ENCODE measurements at places on chromosomes 3 and 15.

GRCh38 chr3:69197922-69198530 is 75.6 kb upstream of the LMOD3 start:
- peak; percentile 43 for DNase-seq

DNA sequence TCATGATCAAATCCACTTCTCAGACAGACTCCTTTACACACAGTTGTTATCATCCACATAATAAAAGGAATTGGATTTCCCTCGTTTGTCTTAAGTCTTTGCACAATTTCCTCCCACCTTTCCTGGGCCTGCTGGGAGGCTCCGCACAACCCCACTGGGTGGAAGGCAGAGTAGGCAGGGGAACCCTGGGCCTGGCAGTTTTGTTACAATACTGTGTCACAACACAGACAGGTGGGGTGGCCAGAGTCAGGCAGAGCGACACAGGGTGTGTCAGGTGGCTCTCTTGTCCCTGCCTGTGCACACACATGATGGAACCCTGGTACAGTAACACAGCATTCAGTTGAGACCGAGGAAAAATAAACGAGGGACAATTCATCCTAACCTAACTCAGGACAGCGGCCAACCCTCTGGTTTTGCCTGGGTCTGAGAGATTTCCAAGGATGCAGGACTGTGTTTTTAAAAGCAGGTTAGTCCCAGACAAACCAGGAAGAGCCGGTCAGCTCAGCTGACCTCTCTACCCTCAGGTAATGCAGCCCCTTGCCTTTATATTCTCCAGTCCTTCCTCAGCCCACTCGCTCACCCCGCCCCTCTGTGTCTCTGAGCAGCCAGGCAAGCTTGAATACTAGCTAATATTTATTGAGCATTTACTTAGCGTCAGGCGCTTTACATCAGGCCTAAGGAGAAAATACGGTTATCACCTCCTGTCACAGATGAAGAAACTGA is 8.8 kb upstream of the FAM174B start:
- no peak for DNase-seq

- no peak for DNase-seq
Observed at GRCh38 chr3:105067361-105067760, 299.3 kb upstream of the ALCAM start.

GRCh38 chr15:35304389-35304788 is 219.3 kb upstream of the NANOGP8 start:
- no peak for DNase-seq

- no peak for DNase-seq
Observed at GRCh38 chr3:171760477-171760876, 49.8 kb downstream of the PLD1 start.

GRCh38 chr3:53354945-53355498 is 7.7 kb upstream of the DCP1A start:
- DNase-seq, result no peak

GRCh38 chr3:23276913-23277658 is 74.0 kb downstream of the UBE2E2 start:
- DNase-seq, result no peak

GRCh38 chr3:144151983-144152382 is 180.4 kb downstream of the DIPK2A start:
- DNase-seq, result no peak

DNA sequence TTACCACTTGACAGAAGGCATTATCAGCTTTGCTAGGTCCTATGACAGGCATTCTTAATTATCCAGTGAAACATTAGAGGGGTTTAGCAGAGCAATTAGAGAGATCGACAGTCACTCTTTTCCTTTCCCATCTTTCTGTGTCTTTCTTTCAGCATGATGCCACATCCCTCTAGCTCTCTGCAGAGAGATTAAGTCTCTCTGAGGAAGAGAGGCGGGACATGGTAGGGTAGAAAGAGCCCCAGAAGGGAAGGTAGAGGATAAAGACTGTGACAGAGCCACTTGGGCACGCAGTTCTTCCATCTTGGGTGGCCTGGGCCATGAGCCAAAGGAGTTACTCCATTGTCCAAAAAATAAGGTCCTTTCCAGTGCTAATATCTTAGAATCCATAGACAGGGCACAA is 55.8 kb downstream of the HHLA2 start:
- DNase-seq, result no peak
